SW480 (cell line): ENCODE measurements at places on chromosomes 2 and 18.

GRCh38 chr2:209619782-209620181 is 151.8 kb upstream of the UNC80 start:
- DNase-seq = no peak

- DNase-seq = peak; percentile 99
Measured at GRCh38 chr18:22282311-22283115, 113.1 kb downstream of the GATA6 start.

- DNase-seq = no peak
Measured at GRCh38 chr2:240481720-240482119, 46.3 kb downstream of the GPC1 start.

DNA sequence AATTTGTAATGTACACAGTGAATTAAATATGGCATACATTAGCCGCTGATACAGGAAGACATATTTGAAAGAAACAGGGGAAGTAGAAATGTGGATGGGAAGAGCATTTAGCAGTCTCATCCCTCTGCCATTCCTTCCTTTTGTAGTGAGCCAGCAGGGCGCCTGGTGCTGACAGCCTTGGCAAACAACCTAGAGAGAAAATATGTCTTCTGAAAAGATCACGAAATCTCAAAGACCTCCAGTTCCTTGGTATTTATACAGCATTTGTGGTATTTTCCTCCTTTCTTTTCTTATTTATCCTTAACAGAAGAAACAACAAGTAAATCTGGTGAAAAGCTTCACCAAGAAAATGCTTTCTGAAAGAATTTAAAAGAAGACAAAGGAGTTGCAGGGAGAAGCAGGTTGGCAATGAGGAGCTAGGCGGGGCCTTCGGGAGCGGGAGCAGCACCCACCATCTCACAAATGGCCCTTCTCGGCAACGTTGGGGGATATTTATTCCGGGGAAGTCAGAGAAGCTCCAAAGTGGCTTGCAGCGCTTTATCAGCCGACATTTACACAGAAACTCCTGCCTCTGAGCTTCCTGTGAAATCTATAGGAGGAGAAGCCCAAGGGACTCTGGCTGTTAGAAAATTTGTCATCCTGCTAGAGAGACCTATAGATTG is 406.1 kb upstream of the NRP2 start:
- DNase-seq = no peak

GRCh38 chr2:10161961-10162441 is 39.5 kb downstream of the RRM2 start:
- peak; percentile 79 for DNase-seq
